ENCODE measurements at places on chromosomes 5 and 9.

DNA sequence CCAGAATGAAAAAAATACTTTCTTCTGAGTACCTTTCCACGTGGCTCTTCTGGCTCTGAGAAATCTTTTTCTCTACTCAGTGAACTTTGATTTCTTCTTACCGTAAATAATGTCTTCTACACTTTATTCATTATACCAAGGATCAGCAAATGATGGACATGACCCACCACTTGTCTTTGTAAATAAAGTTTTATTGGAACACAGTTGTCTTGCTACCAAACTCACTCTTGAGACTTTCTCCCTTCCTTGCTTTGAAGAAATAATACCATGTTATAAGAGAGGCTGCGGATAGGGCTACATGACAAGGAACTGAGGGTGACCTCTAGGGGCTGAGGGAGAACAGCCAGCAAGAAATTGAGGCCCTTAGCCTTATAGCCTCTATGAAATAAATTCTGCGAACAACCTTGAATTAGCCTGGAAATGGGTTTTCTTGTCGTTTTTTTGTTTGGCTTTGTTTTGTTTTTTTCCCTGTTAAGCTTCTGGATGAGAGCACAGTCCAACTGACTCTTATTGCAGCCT lies 212.5 kb downstream of the COMMD10 start:
- DNase-seq, result no peak

GRCh38 chr5:93790401-93790800 lies 49.0 kb upstream of the POU5F2 start:
- no peak for DNase-seq

- DNase-seq, result peak; percentile 7
Observed at GRCh38 chr5:82356808-82357671, 78.9 kb upstream of the RPS23 start.

DNA sequence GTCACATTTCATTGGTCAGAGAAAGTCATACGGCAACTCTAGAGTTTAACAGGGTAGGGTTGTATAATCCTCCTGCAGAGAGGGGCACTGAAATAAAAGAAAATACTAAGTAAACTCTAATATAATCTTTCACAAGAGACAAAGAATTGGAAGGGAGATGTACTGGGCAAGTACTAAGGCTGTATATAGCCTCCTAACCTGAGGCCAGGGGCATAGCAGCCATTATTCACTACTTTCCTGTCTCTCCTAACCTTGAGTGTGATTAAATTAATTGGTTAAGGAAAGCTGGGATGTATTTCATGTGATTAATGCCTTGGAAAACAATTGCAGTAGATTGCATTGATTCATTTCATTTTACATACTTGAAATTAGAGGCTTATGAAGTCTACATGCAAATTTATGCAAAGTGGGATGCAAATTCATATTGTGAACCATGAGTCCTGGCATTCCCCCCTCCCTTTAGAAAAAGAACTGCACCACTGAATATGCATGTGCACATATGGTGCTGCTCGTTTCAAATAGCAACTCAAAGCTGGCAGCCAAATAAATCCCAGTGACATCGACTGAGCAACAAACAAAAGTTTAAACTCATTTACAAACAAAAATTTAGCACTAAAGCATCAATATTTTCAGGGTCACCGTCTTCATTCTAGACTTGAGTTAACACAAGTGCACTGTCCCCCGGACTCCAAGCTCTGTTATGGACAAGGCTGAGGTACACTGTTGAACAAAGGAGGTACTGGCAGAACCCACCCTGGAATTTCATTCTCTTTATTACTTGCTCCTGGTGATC lies 70.0 kb downstream of the DMAC1 start:
- no peak for DNase-seq

DNA sequence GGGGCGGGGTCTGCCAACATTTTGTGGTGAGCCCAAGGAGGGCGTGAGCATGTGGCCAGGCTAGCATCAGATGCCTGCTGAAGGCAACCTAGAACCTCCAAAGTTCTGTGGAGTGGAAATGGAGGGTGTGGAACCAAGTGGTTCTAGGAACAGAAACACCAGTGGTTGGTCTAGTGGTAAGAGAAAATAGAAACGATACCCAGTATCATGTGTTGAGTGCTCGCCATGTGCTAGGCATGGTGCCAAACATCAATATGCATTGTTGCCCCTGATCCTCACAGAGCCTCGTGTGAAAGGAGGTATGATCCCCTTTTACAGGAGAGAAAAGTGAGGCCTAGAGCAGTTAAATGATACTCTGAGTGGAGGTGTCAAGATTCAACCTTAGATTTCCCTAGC lies 31.5 kb upstream of the MVB12B start:
- DNase-seq, result no peak

GRCh38 chr5:80569961-80570786 lies at the start of gene ANKRD34B:
Gene ANKRD34B (minus strand): TSS chr5:80570280. CDS start chr5:80560019, 10,261 bp downstream.
- peak; percentile 59 for DNase-seq
